Fibroblast of gingiva (primary cell): ENCODE measurements at places on chromosomes 2 and 18.

GRCh38 chr18:44259610-44260009, 421.1 kb upstream of the SETBP1 start:
- DNase-seq = no peak

GRCh38 chr2:55839182-55839819, 84.3 kb downstream of the EFEMP1 start:
- peak; percentile 65 for DNase-seq

DNA sequence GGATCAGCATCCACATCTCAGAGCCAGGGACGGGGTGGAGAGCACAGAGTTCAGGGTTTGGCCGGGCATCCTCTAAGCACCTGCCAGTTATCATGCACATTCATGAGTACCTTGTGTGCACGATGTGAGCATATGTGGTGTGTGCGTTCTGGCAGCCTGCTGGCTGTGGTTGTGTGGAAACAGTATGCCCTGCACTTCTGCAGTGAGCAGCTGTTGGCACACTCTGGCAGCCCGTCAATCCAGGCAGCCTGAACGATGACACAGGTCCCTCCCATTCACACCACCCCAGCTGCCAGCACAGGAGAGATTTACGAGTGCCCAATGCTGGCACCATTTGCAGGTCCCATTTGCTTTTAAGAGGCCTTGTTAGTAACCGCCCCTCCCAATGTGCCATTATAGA, 74.2 kb downstream of the CD8B2 start:
- DNase-seq = no peak

DNA sequence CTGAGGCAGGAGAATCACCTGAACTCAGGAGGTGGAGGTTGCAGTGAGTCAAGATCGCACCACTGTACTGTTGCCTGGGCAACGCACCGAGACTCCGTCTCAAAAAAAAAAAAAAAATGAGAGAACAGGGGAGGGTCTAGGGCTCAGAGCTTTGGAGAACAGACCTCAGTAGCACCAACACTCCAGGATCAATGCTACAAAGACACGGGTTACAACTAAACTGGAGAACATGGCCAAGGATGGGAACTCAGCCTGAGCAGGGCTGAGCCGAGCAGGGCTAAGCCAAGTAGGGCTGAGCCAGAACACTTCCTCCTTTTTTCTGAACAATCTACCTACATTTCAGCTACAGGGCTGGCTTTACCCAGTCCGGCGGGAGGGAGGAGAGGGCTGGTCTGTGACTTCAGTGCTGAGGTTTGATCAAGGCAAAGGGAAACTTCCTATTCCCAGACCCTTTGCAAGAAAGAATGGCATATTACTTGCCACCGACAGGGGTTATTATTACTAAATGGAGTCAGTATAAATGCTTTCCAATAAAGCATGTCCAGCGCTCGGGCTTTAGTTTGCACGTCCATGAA, 2.9 kb upstream of the CASP8 start:
- DNase-seq = no peak

GRCh38 chr18:68056936-68057335, 540.4 kb upstream of the DSEL start:
- no peak for DNase-seq

DNA sequence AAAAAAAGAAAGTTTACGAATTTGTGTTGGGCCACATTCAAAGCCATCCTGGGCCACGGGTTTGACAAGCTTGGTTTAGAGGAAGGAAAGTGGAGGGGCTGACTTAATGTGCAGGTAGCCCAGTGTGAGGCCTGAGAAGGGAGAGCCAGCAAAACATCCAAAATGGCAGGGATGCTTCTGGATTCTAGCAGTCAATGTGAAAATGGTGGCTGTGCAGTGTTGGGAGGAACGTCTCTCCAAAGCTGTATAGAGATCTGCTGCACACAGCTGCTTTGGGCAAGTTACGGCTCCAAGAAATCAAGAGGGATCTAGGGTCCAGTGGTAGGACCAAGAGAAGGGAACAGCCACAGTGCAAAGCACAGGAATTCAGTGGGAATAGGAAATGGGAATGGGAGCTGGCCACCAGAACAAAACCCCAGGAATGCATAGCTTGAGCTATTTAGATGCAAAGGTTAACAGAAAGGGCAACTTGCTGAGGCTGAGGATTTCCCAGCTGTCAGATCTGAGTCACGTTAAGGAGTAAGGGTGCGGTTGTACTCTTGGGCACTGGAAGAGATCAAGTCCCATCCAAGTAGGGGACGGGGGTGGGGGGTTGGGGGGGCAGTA, 70.6 kb downstream of the B3GNT2 start:
- DNase-seq = peak; percentile 43

DNA sequence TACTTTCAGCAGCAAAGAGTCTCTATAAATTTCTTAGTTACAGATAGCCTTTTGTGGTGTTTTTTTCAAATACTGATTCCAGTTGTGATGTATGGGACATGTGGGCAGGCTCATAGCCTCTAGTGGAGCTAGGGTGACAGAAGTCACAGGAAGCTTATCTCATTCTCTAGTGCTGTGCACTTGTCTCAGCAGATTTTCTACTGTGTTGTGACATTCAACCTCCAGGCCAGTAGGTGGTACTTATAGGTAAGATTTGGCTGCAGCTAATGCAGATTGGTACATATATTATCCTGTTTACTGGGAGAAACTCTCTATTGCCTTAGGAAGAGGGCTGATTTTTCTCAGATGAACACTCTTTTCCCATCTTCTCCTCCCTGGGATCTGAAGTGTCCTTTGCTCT, 176.2 kb downstream of the CALCRL start:
- no peak for DNase-seq

DNA sequence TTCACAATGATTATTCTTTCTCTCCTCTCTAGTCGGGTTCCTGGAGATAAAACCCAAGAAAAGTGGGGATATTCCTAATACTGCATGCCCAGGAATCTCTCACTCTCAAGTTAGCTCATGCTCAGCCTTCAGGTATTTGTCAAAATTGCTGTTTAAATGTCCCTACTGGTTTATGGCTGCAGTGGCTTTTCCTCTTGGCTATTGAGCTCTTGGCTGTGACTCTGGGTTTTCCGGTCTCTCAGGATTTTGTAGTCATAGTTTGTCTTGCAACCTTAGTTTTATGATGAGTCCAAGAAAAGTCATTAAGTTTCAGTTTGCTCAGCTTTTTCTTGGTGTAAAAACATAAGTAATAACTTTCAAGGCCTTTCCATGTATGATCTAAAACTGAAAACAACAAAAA, 820.7 kb upstream of the HS6ST1 start:
- DNase-seq = no peak

GRCh38 chr18:37570336-37570930, 4.8 kb upstream of the CELF4 start:
- no peak for DNase-seq

DNA sequence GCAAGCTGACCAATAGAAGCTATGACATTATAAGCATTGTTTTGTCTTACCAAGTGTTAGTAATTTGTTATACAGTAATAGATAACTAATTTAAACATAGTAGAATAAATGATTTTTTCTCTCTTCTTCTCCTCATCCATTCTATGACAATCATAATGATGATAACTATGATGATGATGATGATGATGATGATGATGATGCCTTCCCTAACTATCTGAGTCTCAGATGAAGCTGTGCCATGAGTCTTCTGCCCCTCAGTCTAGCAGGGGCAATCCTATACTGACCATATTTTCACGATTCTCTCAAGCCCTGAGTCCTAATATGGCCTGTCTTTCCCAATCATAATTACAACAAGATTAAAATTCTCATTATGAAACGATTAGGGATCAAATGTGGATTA, 1369.0 kb downstream of the LRP1B start:
- no peak for DNase-seq

- DNase-seq = no peak
These were observed 399.4 kb upstream of the CELF4 start for GRCh38 chr18:37964885-37965571.

DNA sequence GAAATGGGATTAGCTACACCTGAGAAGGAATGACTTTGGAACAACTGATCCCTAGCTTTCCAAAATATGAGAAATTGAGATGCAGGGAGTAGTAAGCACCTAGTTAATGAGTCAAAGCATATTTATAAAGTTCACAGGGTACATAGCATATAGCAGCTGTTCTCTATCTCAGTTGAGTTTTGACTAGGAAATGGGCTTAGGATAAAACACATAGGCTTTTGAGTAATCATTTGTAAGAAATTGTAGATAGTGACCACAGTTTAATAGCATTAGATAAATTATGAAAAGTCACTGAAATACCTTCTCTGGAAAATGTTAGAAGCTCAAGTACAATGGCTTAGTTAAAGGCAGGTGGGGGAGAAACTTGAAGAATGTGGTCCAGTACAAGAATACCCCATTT, 444.7 kb upstream of the TNP1 start:
- no peak for DNase-seq

- no peak for DNase-seq
These were observed 10.0 kb upstream of the APCDD1 start for GRCh38 chr18:10444314-10445006.

DNA sequence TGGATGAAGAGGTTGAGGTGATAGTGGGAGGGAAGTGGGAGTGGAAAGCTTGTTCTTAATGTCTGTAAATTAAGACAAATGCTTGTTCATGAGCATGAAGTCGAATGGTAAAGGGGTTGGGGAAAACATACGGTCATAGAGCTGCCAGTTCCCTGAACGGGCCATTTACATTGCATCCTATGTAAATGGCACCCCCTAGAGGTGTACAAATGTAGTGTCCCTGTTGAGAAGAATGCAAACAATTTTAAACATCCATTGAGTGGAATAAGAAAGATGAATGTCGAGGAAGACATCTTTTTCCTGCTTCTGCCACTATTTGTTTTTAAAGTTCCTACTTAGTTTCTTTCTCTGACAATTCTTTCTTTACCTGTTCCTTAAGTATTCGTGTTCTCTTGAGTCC, 155.7 kb downstream of the RDH14 start:
- DNase-seq = no peak

GRCh38 chr2:101883860-101884259, 107.9 kb upstream of the IL1R2 start:
- peak; percentile 58 for DNase-seq

GRCh38 chr18:49651033-49651432, 89.2 kb downstream of the LIPG start:
- DNase-seq = no peak

DNA sequence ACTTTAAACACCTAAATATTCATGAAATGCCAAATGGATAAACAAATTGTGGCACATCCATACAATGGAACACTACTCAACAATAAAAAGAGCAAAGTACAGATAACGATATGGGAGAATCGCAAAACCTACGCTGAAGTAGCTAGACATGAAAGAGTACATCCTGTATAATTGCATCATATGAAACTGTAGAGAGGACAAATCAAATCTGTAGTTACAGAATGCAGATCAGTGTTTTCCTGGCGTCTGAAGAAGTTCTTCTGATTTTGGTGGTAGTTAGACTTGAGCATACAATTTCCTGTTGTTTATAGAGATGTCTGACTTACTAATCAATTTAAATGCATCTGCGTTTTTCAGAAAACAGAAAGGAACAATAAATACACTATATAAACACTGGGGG, 394.4 kb downstream of the SOCS6 start:
- DNase-seq = no peak

GRCh38 chr2:23925702-23926289, 1.1 kb downstream of the ATAD2B start:
- DNase-seq = peak; percentile 62

DNA sequence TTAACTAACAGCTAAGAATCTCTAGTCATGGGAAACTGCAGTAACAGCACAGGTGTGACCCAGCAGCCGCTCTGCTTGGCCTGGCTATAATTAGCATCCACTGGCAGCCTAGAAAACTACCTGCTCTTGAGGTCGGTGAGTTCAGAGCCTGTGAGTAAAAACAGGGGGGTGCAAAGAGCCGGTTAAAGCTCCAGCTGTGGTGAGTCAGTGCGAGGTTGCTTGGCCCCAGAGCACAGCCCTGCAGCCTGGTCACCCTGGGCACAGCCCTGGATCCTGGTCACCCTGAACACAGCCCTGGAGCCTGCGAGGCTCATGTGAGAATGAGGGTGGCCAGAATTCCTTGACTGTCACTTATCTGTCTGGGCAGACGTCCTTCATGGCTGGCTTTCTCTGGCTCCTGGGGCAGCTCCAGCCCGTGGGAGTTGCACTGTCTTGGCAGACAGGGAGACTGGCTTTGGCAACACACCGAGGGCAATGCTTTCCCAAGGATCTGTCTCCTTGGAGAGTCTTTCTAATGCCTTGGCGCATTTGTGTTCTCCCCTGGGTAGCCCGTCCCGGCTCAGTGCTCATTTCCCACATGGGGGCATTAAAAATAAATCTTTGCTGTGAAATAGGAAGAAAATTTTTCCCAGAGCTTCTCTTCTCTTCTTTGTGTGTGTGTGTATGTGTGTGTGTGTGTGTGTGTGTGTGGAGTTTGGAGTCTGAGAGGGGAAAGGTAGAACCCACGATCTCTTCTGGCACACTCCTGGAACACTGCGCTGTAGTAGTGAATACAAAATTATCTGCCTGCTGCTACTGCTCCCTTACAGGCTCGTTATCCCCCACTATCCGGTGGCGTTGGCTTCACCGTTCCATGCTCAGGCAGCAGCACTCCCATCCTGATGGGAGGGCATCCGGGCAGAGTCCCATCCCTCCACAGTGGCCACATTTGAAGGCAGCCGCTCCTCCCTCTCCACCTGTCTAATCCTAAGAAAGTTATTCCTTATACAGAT, 250.2 kb upstream of the MEX3C start:
- peak; percentile 17 for DNase-seq

GRCh38 chr2:132904142-132904842, 234.3 kb upstream of the LYPD1 start:
- DNase-seq = no peak

- DNase-seq = no peak
These were observed 510 bp downstream of the IL1RN start for GRCh38 chr2:113127646-113128570.
